ENCODE measurements at places on chromosomes 7 and 10.
A peak's percentile ranks its signal among the peaks of the same experiment; 100 is the strongest.

GRCh38 chr7:84372155-84372621 lies 177.6 kb upstream of the SEMA3A start:
- DNase-seq: peak; percentile 63

- DNase-seq: no peak
These were observed 371.7 kb downstream of the INHBA start for GRCh38 chr7:41331194-41331593.

GRCh38 chr10:78700413-78700812 lies 368.4 kb upstream of the ZMIZ1 start:
- DNase-seq: no peak

DNA sequence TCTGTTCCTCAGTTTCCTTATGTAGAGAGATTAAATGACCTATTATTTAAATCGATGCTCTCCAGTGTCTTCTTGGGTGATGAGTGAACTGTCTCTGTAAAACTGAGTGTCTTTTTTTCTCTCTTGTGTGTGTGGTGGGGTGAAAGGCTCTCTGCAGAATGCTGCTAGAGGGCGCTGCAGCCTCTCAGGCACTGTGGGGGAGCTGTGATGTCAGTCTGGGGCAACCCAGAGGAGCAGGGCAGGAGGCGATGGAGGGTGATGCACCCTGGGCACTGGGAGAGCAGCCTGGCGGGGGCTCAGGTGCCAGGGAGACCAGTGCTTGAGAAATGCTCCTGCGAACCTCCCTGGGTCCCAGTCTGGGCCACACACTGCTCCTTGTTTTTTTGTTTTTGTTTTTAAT lies 110.1 kb upstream of the POM121L12 start:
- no peak for DNase-seq

GRCh38 chr10:70579234-70580002 lies 23.1 kb downstream of the PRF1 start:
- no peak for DNase-seq

GRCh38 chr7:112782498-112782897 lies 7.7 kb downstream of the TMEM168 start:
- DNase-seq: no peak

GRCh38 chr10:94287336-94287735 lies 75.4 kb downstream of the NOC3L start:
- peak; percentile 80 for DNase-seq

GRCh38 chr7:139955109-139955820 lies 107.5 kb downstream of the PARP12 start:
- no peak for DNase-seq

DNA sequence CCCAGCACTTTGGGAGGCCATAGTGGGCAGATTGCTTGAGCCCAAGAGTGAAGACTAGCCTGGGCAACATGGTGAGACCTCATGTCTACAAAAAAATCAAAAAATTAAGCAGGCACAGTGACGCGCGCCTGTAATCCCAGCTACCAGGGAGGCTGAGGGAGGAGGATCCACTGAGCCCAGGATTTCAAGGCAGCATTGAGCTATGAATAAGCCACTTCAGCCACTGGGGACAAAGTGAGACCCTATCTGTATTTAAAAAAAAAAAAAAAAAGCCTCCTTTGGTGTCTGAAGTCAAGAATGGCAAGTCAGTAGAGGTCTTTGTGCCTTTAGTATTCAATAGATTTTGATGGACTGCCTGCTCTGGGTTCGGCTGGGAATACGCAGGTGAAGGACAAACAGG lies 85.7 kb downstream of the RALA start:
- DNase-seq: no peak

DNA sequence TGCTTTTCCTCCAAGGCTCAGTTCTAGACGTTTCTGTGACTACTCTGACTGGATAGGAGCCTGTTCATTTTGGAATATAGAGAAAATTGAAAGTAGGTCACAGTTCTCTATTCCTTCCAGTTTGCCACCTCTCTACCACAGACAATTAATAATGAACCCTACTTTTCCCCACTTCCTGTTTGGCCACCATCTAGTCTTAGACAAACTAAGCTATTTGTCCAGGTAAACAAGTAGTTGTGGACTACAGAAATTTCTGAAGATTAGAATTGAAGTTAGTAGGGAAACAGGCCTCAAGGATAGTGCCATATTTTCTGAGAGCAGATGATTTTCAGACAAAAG lies 87.0 kb downstream of the AUTS2 start:
- no peak for DNase-seq
